ENCODE measurements at places on chromosomes 7 and 10.

- DNase-seq = no peak
These were observed 15.1 kb downstream of the ANTXRL start for GRCh38 chr10:46301721-46302479.

DNA sequence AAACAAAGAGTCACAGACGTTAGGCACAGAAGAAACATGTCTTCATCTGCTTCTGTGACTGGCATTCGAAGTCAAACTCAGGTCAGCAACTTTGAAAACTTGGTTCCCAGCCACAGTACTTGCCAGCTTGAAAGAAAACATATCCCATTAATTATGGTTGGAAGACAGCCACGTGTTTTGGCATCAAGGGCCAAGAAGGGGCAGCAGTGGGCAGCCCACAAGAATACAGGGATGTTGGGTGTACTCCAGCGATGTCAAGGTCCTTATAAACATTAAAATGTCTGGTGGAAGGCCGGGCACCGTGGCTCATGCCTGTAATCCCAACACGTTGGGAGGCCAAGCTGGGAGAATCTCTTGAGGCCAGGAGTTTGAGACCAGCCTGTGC is 29.5 kb downstream of the JCAD start:
- no peak for DNase-seq

GRCh38 chr7:47497367-47498096 is 84.4 kb downstream of the TNS3 start:
- DNase-seq = no peak

GRCh38 chr10:132538790-132539421 is 1.3 kb downstream of the INPP5A start:
- DNase-seq = no peak

DNA sequence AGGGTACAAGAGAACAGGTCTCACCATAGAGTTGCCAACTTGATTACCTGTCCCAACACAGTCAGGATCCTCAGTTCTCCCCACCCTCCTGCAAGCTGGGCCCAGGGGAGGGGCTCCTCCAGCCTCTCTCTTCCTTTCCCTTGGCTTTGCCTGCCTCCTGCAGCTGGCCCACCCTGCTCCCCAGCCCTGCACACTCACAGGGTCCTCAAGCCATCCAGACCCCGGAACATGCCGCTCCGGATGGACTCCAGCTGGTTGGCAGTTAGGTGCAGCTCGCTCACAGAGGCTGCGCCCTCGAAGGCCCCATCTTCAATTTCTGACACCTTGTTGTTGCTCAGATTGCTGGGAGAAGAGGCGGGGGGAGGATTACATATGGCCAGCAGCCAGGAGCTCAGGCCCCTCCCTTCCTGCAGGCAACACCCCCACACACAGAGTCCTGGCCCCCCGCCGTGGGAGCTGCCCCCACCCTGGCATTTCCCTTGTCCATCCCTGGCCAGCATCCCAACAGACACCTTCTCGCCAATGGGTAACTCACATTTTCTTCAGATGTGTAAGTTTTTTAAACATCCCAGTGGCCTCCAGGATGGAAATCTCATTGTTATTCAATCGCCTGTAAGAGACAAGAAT is 139.2 kb downstream of the SLIT1 start:
- no peak for DNase-seq
